Left renal cortex interstitium (tissue), 4 donors: ENCODE measurements at places on chromosomes 11 and 22. TPM values are rescaled to one million over a fixed set of nuclear protein-coding genes. Genes with fewer than 3 reads are reported as not detected.

Gene APOL1
- 9.9 TPM for polyA plus RNA-seq

Gene GAS2L1
- 10.6 TPM for polyA plus RNA-seq

Gene FJX1
- 18.2 TPM for polyA plus RNA-seq

Gene CCDC73
- polyA plus RNA-seq, result 0.33 TPM

Gene MEI1
- 3.4 TPM for polyA plus RNA-seq

Gene FIBIN
- 28.2 TPM for polyA plus RNA-seq

DNA sequence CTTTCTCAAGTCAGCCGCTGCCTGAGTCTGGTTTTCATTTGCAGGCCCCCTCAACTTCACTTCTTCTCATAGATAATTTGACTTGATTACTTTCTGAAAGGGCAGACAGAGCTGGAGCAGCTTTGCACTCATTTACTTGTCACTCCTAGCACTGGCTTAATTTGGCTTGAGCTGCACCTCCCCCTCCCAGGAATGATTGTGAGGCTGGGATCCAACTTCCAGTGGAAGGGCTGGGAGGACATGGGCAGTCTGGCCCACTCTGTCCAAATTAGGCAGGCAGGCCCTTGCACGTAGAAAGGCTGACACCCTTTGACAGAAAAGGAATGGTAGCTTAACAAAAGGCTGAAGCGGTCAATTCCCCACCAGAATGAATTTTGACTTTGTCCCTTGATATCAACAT, 453.9 kb downstream of the ETS1 start:
- no peak for DNase-seq

DNA sequence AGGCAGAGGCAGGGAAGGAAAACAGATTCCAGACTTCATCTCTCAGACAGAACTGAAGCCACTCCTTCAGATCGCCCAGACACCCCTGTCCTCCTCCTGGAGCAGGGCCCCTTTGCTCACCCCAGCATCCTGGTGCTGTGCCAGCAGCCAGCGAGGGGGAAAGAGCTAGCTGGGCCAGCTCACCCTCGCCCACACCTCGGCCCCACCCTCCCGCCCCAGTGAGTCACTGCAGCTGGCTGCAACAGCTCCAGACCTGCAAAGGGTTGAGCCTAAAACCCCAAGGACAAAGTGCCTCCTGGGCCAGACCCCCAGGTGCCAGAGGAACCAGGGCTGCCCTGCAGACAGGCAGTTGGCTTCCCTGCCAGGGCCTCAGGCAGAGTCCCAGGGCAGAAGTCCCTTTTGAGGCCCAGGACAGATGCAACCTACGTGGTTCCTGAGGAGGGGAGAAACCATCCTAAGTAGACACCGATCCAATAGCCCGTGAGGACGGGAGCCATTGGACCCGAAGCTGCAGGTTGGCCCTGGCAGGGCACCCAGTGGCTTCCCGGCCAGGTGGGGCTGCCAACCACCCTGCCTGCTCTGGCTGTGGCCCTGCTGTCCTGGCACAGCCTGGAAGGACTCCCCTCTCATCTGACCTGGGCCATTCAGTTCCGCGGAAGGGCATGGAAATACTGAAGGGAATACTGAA, 7.2 kb downstream of the AHNAK start:
- no peak for DNase-seq

GRCh38 chr11:107696140-107696539, 15.7 kb downstream of the SLN start:
- no peak for DNase-seq

DNA sequence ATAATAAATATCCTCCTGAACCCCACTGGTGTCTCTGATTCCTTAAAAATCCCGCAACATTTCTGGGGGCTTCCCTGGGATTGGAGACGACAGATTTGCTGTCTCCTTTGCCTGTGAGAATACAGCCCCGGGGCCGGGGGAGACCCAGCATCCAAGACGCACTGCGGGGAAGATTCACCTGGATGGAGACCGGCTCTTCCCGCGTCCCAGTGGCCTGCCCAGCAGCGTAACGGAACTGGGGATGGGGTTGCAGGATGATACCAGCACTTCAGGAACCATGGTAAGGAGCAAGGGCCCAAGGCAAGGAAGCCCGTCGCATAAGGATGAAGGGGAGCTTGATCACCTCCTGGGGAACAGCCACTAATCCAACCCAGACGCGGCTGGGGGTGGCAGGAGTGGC, 53.3 kb upstream of the OR4C15 start:
- no peak for DNase-seq

DNA sequence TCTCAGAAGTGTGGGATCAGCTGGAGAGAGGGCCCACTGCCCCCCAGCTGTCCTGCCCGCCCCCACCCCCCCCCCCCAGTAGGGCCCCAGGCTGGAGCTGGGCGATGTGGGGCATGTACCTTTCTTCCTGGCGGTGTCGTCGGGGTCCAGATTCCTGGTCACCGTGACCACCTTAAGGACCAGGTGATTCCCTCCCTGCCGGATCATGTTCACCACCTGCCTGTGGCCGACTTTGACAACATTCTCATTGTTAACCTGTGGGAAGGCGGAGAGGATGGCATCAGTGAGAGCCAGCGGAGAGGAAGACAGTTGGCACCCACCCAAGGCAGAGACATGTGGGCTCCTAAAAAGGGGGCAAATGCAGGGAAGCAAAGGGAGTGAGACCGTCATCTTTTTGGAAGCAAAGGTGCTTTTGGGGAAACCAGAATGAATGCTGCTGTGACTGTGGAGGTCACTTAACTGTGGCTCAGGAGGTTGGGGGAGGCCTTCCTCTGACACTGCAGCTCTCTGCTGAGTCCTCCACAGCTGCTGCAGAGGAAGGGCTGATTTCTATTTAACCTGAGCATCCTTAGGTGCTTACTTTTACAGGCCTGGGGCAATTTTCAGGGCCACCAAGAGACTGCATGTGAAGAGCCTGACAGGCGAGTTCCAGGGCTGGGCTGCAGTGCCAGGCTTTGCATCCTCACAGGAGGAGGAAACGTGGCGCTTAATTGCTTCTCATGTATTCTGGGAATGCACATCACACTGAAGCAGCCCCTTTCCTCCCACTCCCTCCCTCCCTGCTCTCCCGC, 104.5 kb downstream of the CTTN start:
- DNase-seq, result no peak

GRCh38 chr11:132248580-132248979, 878.2 kb downstream of the NTM start:
- DNase-seq, result no peak

- DNase-seq, result no peak
These were observed 29.5 kb upstream of the RAB1B start for GRCh38 chr11:66238786-66239413.

DNA sequence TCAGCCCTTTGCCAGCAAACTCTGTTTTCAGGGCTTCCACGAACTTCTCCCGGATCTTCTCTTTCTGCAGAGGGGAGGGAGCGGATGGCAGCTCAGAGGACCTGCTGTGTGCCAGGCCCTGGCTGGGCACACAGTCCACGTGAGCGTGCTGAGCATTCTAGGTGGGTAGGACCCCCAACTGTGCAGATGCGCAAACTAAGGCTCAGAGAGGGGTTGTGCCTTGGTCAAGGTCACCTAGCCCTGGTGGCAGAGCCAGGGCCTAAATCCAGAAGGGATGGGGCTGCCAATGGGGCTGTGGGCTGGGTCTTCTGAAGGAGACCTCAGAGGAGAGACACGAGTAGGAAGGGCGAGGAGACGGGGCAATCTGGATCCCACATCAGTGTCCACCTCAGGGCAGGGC, 10.8 kb downstream of the PMM1 start:
- no peak for DNase-seq

GRCh38 chr11:61946894-61947293, 3.3 kb upstream of the BEST1 start:
- DNase-seq, result no peak
